ENCODE measurements at places on chromosomes 11 and 22.

DNA sequence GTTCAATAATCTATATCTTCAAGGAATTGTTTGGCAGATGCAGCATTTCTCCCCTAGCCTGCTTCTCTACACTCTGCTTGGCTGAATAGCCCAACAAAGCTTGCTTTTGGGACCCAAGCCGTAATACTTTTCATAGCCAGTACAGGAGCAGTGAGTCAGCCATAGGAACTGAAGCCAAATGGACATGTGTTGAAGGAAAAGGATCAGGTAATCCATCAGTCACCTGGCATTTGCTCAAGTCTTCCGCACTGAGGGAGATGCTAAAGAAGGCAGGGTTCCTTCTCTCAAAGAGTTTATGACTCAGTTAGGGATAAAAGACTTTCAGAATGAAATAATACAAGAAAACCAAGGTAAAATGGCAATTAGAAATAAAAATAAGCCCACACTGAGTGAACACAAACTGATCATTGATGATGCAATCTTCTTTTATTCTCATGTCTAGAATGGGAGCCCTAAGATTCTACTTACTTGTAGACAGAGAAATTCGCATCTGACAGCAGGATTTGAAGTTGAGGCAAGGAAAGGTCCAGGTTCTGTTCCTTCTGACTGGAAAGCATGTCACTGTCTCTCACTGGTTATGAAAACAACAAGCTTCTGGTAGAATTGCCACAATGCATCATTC, 13.2 kb downstream of the C11orf87 start:
- no peak for DNase-seq

DNA sequence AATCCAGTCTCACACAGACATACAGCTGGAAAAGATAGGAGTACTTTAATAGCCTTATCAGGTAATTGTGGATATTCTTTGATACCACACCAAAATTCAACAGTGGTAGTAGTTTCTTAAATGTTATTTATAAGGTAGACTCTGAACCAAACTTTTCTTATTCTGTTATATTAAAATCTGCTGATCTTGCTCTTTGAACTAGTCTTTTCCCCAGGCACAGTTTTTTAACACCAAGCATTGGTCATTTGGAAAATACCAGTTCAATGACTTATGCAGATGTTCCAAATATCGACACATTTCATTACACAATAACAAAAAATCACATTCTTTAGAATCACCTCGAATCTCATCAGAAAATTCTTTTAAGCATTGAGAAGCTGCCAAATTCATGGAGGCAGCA, 7.6 kb downstream of the TRIM66 start:
- DNase-seq: no peak

- no peak for DNase-seq
These were observed 67.9 kb upstream of the PITPNB start for GRCh38 chr22:27986937-27987336.

DNA sequence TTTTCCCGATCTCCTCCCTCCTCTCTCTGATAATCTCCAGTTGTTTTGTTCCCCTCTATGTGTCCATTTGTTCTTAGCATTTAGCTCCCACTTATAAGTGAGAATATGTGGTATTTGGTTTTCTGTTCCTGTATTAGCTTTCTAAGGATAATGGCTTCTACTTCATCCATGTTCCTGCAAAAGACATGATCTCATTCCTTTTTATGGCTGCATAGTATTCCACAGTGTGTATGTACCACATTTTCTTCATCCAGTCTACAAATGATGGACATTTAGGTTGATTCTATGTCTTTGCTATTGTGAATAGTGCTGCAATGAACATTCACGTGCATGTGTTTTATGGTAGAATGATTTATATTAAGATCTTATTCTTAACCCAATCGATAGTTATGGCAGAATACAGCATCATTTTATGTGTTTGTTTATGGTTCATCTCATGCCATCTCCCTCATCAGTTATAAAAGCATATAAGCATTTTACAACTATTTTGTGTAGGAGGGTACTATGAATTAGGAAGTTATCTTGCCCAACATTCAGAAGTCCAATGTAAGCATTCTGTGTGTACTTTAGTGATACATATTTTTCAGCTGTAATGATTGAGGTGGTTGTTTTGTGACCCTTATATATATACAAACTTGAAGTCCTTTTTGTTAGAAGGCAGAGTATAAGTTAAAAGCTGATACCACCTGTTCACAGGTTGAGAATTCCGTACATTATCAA, 3.2 kb downstream of the MS4A3 start:
- no peak for DNase-seq

GRCh38 chr11:86802601-86803051, 2.3 kb downstream of the PRSS23 start:
- DNase-seq: no peak

- no peak for DNase-seq
These were observed 797 bp downstream of the LGR4 start for GRCh38 chr11:27471589-27472397.

DNA sequence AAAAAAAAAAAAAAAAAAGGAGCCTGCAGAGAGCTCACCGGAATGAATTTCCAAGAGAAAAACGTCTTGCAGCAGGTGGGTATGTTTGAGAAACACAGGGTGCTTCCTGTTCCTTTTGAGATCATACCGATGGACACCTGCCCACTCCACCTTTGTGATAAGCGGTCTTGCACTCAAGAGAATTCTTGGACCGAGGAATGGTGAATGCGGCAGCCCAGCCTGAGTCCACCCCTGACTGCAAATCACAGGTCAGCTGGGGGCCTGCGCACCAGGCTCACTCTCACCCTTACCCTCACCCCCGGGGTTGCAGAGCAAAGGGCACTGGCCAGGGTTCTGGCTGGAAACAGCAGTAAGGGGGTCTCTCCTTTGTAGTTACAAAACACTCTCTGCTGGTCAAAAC, 16.8 kb upstream of the TEF start:
- no peak for DNase-seq

DNA sequence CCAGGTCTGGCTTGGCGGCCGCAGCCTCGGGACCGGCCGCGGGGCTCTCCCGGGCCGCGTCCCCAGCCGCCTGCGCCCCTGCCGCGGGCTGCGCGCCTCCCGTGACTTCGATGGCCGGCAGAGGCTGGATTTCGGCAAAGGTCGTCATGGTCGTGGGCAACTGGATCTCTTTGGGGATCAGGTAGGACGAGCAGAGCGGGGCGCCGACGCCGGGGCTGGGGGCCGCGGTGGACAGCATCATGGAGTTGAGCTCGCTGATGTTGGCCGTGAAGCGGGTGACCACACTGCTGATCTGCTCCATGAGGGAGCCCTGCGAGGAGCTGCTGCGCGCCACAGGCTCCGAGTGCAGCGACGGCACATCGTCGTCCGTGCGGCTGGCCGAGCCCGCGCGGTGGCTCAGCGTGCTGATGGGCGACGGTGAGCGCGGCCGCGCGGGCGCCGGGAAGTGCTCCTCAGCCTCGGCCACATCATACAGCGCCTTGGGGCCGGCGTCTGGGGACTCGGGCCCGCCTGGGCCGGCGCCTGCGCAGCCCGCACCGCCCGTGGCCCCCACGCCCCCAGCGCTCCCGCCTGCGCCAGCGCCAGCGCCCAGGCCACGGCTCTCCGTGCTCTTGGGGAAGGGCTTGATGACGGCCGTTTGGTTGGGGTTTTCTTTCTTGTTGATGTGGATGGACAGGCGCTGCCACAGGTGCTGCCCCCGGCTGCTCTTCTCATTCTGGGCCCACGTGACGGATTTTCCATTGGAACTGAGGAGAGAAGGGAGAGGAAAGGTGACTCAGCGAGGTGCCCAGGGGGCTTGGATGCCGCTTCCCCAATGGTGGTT, 171.4 kb upstream of the CTSC start:
- no peak for DNase-seq

DNA sequence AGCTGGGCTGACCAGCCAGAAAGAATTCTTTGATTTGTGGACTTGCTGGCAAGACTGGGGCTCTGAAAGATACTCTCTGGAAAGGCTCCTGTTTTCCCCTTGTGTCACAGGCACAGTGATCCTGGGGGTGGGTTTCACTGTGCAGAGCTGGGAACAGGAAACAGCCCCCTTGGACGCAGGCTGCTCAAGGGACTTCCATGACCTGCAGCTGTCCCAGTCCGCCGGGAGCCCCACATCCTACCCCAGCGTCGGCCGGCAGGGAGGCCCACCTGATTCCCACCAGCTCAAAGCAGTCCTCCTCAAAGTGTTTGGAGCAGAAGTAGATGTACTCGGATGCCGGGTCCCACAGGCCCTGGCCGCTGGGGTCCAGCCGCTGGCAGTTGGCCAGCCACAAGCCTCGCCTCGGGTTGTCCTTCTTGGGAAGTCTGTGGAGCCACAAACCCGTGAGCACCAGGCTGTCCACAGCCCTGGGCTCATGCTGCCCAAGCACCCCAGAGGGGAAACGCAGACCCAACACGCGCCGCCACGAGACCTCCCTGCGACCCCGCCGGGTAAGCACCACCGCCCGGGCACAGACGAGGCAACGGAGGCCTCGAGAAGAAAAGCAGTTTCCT, 824 bp downstream of the THAP7 start:
- DNase-seq: no peak

DNA sequence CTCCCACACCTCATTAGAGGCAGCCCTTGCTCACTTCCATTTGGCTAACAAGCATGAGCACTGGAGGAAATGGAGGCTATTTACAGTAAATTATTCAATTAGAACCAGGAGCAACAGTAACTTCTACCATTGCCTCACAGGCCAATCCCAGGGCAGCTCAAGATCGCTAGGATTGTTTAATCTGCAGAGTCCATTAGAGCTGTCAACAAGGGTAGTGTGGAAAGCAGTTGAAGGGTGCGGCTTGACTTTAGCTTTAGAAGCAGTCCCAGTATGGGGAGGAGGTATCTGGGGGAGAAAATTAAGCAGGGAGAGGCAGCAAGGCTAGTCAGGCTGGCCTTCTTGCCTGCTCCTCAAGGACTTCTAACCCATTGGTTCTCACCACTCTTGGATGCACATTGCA, 38.3 kb upstream of the CYP2R1 start:
- no peak for DNase-seq

DNA sequence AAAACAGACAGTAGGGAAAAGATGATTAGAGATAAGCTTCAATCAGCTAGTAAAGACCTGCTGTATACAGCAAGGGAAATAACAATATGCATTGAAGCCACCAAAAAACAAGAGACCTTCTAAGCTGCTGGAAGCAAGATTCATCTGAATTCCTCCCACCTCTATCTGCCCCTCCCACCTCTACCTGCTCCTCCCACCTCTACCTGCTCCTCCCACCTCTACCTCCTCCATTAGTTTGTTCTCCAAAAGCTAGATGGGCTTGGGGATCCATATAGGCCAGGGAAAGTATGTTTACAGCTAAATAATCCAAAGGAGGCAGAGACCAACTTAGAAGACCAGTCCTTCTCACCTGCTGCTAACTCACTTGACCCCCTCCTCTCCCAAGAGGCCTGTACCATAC, 33.2 kb downstream of the PAK1 start:
- DNase-seq: no peak

- DNase-seq: no peak
These were observed 41.0 kb upstream of the TENM4 start for GRCh38 chr11:79481795-79482194.

- DNase-seq: no peak
These were observed 165.8 kb upstream of the NARS2 start for GRCh38 chr11:78740199-78741071.

DNA sequence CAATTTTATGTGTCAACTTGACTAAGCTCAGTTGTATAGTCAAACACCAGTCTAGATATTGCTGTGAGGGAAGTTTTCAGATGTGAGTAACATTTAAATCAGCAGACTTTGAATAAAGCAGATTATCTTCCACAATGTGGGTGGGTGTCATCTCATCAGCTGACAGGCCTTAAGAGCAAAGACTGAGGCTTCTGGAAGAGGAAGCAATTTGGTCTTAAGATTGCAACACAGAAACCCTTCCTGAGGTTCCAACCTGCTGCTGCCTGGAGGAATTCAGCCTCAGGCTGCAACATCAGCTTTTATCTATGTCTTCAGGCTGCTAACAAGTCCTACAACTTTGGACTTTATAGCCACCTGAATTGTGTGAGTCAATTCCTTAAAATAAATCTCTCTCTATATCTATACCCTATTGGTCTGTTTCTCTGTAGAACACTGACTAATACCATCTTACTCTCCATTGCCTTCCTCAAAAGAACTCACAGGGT, 277.2 kb upstream of the PLET1 start:
- no peak for DNase-seq

GRCh38 chr22:31105282-31105929, 2.0 kb downstream of the SELENOM start:
- no peak for DNase-seq

DNA sequence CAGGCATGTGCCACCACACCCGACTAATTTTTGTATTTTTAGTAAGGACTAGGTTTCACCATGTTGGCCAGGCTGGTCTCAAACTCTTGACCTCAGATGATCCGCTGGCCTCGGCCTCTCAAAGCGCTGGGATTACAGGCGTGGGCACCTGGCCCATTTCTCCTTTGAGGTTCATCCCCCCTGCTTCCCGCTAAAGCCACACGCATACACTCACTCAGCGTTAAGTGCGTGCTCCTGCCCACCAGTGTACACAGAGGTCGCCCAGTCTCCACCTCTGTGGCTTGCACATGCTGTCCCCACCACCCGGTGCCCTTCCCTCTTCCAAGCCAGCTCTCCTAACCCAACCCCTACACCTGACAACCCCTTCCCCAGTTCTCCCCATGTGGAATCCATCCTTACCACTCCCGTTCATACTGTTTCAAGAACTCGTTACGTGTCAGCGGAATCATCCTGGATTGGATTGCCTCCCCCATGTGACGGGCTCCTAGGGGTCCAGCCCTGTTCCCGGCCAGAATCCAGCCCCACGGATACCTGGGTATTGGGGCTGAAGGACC, 15.7 kb upstream of the CYTH4 start:
- no peak for DNase-seq

GRCh38 chr22:30361916-30362650, 5.3 kb downstream of the CCDC157 start:
- no peak for DNase-seq

DNA sequence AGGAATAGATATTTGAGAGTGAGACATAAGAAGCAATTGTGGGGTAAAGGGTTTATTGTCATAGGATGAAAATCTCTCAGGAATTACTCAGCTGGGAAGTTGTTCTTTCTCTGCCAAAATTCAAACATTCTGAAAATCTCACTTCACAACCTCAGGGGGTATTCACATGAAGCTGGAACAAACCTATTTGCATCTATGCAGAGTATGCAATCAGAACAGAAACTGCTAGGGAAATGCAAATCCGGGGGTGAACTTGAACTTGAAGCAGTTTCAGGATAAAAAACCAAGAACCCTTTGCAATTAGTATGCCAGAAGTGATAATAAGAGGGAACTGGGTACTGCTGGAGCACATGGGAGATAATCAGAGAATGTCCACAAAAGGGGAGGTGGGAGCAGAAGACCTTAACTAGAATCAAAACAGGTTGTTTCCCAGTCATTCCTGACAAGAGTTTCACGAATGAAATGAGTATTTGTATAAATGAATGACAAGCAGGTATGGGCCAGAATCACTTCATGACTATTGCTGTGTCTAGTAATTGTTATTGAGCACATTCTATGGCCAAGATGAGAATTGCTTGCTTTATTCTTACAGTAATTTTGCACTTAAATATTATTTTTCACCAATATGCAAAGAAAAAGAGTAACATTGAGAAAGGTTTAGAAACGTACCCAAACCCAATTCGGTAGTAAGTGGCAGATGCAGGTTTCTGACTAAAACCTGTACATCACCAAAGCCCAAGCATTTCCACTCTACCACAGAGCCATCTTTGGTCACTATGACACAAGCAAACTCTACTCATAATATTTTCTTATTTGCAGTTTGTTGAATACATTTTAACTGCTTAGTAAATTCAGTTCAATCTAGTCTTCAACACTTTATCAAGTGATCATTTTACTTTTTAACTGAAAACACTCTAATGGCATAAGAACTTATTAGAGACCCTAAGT, 61.8 kb upstream of the UBASH3B start:
- no peak for DNase-seq

- no peak for DNase-seq
These were observed 42.8 kb downstream of the GLYAT start for GRCh38 chr11:58688789-58689503.

GRCh38 chr11:106695506-106695905, 322.8 kb downstream of the GUCY1A2 start:
- no peak for DNase-seq
